ENCODE measurements at places on chromosomes 7 and 10. TPM values are rescaled to one million over a fixed set of nuclear protein-coding genes. Genes with fewer than 3 reads are reported as not detected.

DNA sequence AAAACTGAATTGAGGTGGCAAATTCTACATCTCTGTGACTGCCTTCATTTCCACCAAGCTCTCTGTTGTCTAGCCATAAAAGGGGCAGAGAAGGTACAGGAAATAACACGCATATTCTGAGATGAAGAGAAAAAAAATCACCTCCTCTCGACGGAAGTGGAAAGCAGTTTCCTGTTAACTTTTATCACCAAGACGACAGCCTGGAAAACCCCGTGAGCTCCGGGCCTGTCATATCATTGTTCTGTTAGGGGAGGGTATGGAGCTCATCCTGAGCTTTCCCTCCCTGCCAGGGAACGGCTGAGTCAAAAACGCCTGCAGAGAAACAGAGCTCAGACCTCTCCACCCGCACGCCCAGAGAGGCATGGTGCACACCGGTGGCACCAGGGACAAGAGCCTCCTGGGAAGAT, 200.3 kb downstream of the PRPF18 start:
- H3K4me1 ChIP-seq, result peaks cover 32% of the 10 kb centered on the region
- H3K36me3 ChIP-seq, result no peaks in the 10 kb centered on the region
- H3K4me3 ChIP-seq, result peak overlapping the region; percentile 52
- H3K27me3 ChIP-seq, result no peaks in the 10 kb centered on the region

DNA sequence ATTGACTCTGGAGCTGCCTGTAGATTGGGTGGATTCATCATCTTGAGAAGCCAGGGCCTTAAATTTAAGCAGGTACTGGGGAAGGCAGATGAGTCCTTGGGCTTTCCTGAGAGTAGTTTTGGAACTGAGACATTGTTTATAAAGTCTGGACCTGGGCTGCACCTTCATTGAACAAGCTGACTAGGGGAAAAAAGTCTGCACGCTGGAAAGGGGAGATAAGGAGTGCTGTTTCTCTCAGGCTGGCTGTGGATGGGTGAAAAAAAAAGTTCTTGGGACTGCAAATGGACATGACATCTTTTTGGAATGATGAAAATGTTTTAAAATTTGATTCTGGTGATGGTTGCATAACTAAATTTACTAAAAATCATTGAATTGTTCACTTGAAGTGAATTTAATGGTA, 12.0 kb downstream of the SEC24C start:
- no peak for DNase-seq
- no peaks in the 10 kb centered on the region for H3K27me3 ChIP-seq
- peaks cover 54% of the 10 kb centered on the region for H3K4me1 ChIP-seq
- peak overlapping the region; percentile 41 for H3K27ac ChIP-seq
- no peak overlapping the region for H3K4me3 ChIP-seq
- peaks cover 64% of the 10 kb centered on the region for H3K36me3 ChIP-seq

DNA sequence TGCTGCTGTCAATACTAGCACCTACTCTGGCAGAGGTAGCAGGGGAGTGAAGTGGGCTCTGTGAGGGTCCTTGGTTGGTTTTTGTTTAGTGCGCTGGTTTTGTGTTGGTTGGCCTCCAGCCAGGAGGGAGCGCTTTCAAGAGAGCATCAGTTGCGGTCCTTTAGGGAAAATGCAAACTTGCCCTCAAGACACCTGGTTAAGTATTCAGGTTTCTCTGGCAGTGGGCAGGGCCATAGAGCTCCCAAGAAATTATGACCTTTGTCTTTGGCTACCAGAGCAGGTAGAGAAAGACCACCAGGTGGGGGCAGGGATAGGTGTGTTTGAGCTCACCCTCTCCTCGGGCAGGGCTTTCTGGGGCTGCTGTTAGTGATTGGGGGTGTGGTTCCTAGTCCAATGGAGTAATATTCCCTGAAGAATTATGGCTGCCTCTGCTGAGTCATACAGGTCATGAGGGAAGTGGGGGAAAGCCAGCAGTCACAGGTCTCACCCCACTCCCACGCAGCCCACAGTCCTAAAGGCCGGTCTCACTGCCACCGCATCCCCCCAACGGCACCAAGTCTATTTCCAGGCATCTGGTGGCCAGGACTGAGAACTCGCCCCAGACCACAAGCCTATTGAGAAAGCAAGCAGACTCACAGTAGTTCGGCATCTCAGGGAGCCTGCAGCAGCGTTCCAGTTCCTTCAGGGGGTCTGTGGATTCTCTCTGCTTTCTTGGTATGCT, 280.5 kb downstream of the SFMBT2 start:
- peaks cover 4% of the 10 kb centered on the region for H3K4me1 ChIP-seq
- H3K36me3 ChIP-seq, result no peaks in the 10 kb centered on the region
- no peak overlapping the region for H3K27ac ChIP-seq
- DNase-seq, result no peak

The KCNIP2 gene
- 2.5 TPM for total RNA-seq
